ENCODE measurements at places on chromosomes 2 and 18.

DNA sequence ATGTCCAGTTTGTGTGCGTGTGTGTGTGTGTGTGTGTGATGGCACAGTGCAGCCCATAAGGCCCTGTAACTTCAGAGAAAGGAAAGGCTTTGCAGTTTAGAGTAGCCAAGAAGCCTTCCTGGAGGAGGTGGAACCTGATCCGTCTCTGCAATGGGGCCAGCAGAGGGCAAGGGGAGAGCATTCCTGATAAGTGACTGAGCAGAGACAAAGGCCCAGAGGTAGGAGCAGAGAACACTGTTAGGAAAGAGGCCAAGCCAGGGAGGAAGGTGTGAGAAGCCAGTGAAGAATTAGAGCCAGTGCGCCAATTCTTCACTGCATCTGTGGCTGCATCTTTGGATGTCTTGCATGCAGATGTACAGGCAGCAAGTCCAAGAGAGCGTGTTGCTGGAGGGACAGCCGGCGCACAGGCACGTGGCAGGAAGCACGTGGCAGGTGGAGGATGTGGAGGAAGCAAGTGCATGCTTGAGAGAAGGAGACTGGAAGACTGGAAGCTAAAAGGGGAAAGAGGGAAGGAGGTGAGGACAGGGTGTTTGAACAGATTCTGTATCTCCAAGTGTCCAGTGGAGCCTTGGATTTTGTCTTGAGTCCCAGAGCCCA lies 196.3 kb downstream of the CTIF start:
- DNase-seq: no peak

DNA sequence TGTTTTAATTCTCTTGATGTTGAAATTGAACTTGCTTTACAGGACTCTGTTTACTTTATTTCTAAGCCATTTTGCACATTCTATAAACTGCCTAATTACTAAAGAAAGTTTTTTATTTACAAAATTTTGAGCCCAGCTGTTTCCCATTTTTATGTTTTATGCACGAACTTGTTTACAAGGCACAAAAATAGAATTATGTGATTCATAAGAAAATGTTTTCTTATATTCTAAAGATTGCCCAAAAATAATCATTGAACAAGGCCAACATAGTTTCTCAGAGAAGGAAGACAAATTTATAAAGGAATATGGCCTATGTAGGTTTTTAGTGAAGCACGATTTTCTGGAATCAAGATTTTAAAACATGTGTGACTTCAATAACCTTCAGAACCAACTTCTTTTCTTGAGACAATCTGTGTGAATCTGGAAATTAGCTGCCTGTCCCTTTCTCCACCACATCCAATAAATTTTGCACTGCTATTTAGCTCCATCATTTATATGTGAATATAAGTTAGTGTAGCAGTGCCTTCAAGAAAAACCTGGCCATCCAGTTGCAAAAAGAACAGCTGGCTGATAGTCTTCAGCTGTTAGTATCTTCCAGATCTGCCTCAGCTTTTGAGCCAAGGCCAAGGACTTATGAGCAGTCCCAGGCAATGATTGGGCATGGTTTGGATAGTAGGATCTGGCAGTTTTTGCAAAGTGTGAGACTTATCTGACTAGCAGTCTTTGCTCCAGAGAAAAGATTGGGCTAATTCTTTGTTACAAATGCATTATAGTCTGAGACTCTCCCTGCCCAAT lies 253.2 kb upstream of the COL3A1 start:
- DNase-seq: no peak

DNA sequence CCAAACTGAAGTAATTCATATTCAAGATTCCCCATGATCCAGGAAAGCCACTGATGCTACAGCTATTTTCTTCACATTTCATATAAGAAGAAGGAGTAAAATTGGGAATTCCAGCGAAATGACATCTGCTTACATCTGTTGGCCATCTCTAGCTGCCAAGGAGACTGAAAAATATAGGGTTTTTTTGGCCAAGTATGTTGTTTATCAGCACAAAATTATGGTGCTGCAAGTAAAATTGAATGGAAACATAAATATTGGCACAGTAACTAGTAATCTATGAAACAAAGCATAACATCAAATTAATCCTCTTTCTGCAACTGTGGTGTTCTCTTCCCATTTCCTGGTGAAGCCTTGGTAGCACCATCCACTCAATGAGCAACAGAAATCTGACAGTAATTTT lies 649.5 kb upstream of the ZNF804A start:
- DNase-seq: no peak

GRCh38 chr2:29706171-29706720 lies 215.1 kb downstream of the ALK start:
- DNase-seq: peak; percentile 56

GRCh38 chr18:35026407-35027061 lies 14.7 kb upstream of the MAPRE2 start:
- DNase-seq: peak; percentile 42

DNA sequence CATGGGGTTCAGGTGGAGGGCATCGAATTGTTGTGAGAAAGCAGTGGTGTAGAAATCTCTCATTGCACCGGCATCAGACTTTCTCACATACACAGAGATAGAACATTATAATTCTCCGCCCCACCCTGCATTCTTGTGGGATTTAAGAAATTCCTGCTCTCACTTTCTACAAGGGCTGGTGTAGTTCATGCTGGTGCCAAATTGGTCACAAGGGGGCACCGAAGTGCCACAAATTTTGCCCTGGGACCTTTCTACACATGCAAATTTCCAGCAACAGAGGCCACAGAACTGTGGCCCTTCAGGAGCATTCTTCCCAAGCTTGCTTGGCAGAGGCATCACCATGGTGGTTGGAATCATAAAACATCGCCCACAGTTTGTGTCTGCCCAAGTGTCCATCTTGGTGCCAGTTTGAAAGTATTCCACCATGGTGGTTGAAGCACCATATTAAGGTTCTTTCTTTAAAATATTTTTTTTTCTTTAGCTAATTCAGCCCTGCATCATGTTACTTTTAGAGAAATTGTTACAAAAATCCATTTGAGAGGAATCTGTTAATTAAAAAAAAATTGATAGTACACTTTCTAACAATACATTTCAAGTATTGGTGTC lies 521.2 kb upstream of the FANCL start:
- peak; percentile 91 for DNase-seq

- DNase-seq: no peak
Observed at GRCh38 chr18:61980355-61980754, 87.5 kb upstream of the RNF152 start.
